AG08395 (cell line): ENCODE measurements at places on chromosomes 1 and 21.

DNA sequence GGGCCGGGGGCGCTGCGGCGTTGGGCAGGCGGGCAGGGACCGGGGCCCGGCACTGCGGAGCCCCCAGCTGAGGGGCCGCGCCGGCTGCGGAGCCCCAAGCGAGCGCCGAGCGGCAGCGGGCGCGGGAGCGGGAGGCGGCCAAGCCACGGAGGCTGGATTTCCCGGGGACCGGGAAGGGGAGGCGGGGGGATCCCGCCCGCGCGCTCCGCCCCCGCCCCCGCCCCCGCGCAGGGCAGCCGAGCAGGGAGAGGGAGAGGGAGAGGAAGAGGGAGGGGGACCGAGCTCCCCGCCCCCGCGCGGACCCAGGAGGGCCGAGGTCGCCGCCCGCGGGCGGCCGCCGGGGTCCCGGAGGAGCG is at the start of gene DLGAP3:
Gene DLGAP3 (minus strand): TSS at position 154 of the 356 bp plus-strand sequence. CDS start 24,267 bp downstream, outside the sequence.
- DNase-seq = no peak

DNA sequence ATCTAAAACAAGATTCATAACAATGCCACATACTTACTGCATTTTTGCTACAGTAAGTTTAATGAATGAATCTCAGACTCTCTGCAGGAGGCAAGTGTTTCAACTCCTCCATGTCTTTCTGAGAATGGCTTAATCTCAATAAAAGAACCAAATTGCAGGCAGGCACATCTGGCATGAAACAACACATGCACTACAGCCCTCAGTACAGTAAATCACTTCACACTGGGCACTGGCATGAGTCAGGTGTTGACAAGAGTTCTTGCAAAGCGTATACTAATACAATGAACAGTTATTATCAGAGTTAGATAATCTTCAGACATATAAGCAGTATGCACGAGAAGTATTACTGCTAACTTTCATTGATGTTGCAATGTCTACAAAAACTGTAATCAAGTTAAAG is 1386.8 kb downstream of the MRPL39 start:
- DNase-seq = no peak

DNA sequence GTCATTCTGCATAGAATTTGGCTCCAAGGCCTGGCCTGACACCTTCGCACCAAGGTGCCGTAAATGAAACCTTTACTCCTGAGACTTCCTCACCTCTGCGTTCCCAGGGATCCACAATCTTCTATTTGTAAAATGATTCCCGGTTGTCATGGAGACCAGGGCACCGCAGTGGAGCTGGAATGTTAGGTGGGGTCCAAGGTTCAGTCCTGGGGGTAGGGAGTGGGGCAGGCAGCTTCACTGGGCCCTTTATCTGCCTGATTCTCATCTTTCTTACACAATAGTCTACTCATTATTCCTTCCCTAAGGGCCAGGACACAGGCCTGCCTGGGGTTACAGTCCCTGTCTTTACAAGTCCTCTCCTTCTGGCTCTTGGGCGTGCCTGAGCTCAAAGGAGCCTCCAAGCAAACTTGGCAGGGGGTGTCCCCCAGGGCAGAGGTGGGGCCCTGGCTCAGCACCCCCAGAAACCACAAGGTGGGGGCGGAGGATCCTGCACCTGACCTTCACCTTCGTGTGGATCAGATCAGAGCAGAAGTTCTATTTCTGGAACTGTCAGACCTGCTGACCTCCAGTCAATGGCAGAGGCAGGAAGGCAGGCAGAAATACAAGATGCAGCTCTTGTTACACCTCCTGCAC is 51.1 kb downstream of the RIPK4 start:
- no peak for DNase-seq

DNA sequence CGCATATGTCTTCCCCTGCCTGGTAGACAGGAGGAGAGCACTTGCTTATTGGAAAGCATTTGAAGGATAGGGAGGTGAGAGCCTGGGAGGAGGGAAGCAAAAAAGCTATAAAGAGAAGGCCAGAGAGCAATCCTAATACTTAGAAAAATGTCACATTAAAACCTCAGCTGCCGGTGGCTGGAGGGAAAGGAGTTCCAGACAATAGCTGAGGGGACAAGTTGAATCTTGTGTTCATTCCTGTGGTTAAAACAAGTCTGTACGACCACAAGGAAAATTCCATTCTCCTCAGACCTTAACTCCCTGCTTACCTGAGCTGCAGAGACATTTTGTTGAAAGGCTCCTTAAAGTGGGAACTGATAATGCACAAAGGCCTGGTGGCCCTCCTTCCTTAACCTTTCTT is 218.8 kb upstream of the CAMK1G start:
- DNase-seq = no peak
